ENCODE measurements at places on chromosomes 6 and 20. TPM values are rescaled to one million over a fixed set of nuclear protein-coding genes. Genes with fewer than 3 reads are reported as not detected.

The TCF21 gene
- not detected for total RNA-seq

The SLC17A9 gene
- 21.4 TPM for total RNA-seq

DNA sequence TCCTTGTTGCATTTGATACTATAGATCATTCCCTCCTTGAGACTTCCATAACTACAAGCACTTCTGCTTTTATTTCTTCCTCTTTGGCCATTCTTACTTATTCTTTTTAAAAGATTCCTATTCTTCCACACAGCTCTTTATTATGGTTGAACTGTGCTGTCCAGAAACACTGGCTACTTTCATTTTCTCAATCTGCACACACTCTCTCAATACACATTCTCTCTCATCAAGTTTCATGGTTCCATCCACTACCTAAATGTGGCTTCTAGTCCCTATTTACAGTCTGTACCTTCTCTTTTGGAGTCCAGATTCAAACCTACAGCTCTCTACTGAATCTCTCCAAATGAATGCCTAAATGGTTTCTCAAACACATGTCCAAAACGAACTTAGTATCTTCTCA lies 214.3 kb upstream of the RSPO3 start:
- DNase-seq, result no peak

DNA sequence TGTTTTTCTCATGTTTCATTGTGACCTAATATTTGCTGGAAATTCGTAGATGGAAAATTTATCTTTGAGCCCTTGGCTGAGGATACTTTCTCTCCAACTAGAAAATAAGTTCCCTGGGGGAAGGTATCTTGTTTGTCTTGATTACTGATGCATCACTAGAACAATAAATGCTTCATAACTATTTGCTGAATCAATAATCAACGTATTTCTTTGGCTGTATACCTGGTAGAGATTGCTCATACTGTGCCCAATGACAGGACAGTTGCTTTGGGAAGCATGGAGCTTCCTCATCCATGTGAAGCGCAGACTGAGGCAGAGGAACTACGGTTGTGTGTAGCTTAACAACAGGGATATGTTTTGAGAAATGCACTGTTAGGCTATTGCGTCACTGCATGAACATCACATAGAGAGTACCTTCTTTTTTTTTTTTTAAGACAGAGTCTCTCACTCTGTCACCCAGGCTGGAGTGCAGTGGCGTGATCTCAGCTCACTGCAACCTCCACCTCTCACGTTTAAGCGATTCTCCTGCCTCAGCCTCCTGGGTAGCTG lies 34.2 kb upstream of the RPN2 start:
- no peak for DNase-seq

DNA sequence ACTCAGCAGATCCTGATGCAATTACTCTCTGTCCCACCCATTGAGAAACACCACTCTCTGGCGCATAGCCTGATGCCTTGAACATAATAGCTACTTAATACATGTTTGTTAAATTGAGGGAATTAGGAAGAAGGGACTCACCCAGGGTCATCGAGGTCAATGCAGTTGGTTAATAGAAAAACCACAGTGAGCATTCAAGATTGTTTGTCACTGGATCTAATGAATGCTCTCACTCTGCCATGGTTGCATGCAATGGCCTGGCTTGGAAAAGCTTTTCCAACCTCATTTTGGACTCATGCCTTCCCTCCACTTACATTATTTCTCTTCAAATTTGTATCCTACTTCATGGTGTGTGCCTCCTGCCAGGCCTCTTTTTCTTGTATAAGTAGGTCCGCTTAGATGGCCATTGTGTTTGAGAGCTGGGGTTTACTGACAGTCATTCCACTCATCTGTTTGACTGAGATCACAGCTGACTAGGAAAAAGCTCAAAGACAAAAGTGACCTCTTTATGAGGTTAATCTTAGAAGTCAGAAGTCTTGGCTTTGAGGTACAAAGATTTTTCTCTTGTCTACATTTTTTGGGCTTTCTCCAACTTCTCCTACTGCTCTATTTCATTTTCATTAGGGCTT lies 154.8 kb upstream of the RAB32 start:
- DNase-seq, result no peak

- no peak for DNase-seq
Measured at GRCh38 chr20:16459019-16459700, 114.1 kb downstream of the KIF16B start.

DNA sequence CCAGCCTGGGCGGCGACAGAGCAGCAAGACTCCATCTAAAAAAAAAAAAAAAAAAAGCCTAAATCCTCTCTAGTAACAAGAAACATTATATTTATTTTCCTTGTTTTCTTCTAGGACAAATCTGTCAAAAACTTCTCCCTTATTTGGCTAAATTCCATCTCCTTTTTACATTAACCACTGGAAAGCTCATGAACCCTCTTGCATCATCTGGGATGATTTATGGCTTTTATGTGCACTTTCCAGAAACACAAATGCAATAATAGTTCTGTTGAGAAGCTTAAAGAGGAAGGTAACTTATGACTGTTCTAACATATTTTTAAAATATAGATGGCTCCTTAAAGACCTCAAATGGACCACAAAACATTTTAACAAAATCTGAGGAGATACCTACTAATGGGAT lies 526.1 kb upstream of the SPTLC3 start:
- no peak for DNase-seq

DNA sequence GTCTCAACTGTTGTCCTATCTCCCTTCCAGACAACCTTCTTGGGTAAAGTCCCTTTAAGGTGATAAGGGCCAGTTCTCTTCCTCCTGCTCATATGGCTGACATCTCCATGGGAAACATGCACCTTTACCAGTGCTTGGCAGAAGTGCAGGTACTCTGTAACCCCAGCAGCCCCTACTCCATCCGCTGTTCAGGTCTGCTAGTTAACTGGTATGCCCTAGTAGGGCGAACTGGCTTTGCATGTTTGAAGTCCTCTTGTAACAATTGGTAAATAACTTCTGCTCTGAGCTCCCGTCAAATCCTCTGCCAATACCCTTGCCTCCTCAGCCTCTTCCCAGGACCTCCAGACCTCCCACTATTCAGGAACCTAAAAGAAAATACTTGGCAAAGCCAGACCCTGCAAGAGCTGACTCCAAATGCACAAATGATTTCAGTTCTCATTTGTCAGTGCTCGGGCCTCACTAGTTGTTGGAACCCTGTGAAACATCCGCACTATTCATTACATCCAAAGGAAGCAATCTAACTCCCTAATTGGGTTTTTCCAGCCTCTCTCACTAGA lies 703.7 kb downstream of the MAFB start:
- no peak for DNase-seq

Data from activated T-helper 2 cell treated with anti-CD3 and anti-CD28 coated beads, Interferon-gamma antibody, Interleukin-2, Interleukin-4, amounts not matched to agents 10 μg/mL and 5 μg/mL and 100 μg/mL, durations not matched to agents 14 hours and 24 hours and 36 hours (primary cell).